ENCODE measurements at places on chromosomes 5 and 9. TPM values are rescaled to one million over a fixed set of nuclear protein-coding genes. Genes with fewer than 3 reads are reported as not detected.

The TMEM171 gene
- 1.1 TPM for total RNA-seq

The IL9 gene
- total RNA-seq: not detected

The CREB3 gene
- total RNA-seq: 119 TPM

The QRFP gene
- total RNA-seq: not detected

The TAF1L gene
- not detected for total RNA-seq

The SHOC1 gene
- not detected for total RNA-seq

The MSX2 gene
- total RNA-seq: not detected

The SSBP2 gene
- total RNA-seq: 24.0 TPM

The PTPN3 gene
- not detected for total RNA-seq

The EGFLAM gene
- 0.88 TPM for total RNA-seq

The TLX3 gene
- not detected for total RNA-seq

The SOHLH1 gene
- total RNA-seq: not detected

The SPINK4 gene
- total RNA-seq: not detected

The PDE6A gene
- total RNA-seq: not detected

The KLHL3 gene
- total RNA-seq: 0.52 TPM

The TSSK1B gene
- total RNA-seq: not detected

The ADAMTS2 gene
- 31.2 TPM for total RNA-seq

The FBXL7 gene
- 15.1 TPM for total RNA-seq

The TMEM215 gene
- not detected for total RNA-seq

The NR4A3 gene
- total RNA-seq: 2.8 TPM

The COL27A1 gene
- total RNA-seq: 23.6 TPM

The GARIN3 gene
- total RNA-seq: not detected

The OR13J1 gene
- not detected for total RNA-seq

The PCDHGC5 gene
- total RNA-seq: 2.6 TPM

The RNF145 gene
- total RNA-seq: 71.1 TPM

The SLC6A7 gene
- total RNA-seq: not detected

The PCDHA10 gene
- not detected for total RNA-seq

The PCDHB6 gene
- 0.71 TPM for total RNA-seq

The GMCL2 gene
- not detected for total RNA-seq

The ZBTB26 gene
- total RNA-seq: 5.6 TPM

The SLC45A2 gene
- not detected for total RNA-seq

The AGGF1 gene
- 19.9 TPM for total RNA-seq

The RICTOR gene
- total RNA-seq: 22.6 TPM

The FOXD4L3 gene
- total RNA-seq: not detected
